ENCODE measurements at places on chromosomes 13 and 19. TPM values are rescaled to one million over a fixed set of nuclear protein-coding genes. Genes with fewer than 3 reads are reported as not detected.

FGF21 gene
- total RNA-seq = not detected

NBEA gene
- total RNA-seq = 2.0 TPM

CD33 gene
- 0.14 TPM for total RNA-seq

ABHD13 gene
- 1.4 TPM for total RNA-seq

CYP4F8 gene
- not detected for total RNA-seq

OR10H1 gene
- total RNA-seq = not detected

ANKRD24 gene
- total RNA-seq = 0.39 TPM

ANKLE1 gene
- total RNA-seq = 0.63 TPM

APLP1 gene
- total RNA-seq = 103 TPM

PDE4A gene
- 5.1 TPM for total RNA-seq

IGFL1 gene
- 3.1 TPM for total RNA-seq

LIG4 gene
- total RNA-seq = 2.0 TPM

KLK5 gene
- total RNA-seq = not detected

RPL28 gene
- total RNA-seq = 2,856 TPM

RAP2A gene
- total RNA-seq = 4.0 TPM

GJB6 gene
- total RNA-seq = not detected

SLC5A5 gene
- 0.17 TPM for total RNA-seq

ZNF714 gene
- total RNA-seq = 3.7 TPM

ZNF701 gene
- total RNA-seq = 0.18 TPM

FFAR3 gene
- not detected for total RNA-seq

CRX gene
- total RNA-seq = not detected

CGB2 gene
- total RNA-seq = 0.54 TPM

NAPSA gene
- 0.94 TPM for total RNA-seq

CPT1C gene
- total RNA-seq = 12.2 TPM

SYNGR4 gene
- 1.9 TPM for total RNA-seq

FUT1 gene
- total RNA-seq = 0.06 TPM

TTC9B gene
- 0.33 TPM for total RNA-seq

KLK10 gene
- total RNA-seq = 0.27 TPM

ERICH6B gene
- not detected for total RNA-seq

GRIN2D gene
- 11.8 TPM for total RNA-seq

ATP4A gene
- not detected for total RNA-seq

FPR3 gene
- total RNA-seq = not detected
